ENCODE measurements at places on chromosomes 2 and 18.

GRCh38 chr2:63118821-63119220 lies 68.2 kb downstream of the OTX1 start:
- DNase-seq: no peak

DNA sequence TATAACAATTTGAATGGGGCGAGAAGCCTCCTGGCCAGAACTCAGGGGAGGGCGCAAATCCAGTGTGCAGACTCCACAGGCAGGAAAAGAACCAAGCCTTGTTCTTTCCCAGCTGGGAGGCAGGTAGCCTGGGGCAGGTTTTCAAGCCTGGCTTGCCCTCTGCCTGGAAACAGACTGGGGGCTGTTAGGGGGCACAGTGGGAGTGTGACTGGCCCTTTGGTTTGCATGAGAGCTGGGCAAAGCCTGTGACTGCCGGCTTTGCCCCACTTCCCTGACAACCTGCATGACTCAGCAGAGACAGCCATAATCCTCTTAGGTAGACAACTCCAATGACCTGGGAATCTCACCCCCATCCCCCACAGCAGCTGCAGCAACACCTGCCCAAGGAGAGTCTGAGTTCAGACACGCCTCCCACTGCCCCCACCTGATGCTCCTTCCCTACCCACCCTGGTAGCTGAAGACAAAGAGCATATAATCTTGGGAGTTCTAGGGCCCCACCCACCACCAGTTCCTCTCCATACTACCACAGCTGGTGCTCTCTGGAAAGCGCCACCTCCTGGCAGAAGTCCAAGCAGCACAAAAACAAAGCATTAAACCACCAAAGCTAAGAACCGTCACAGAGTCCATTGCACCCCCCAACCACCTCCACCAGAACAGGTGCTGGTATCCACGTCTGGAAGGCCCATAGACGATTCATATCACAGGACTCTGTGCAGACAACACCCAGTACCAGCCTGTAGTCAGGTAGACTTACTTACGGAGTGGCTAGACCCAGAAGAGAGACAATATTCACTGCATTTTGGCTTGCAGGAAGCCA lies 402.5 kb downstream of the STK39 start:
- DNase-seq: no peak

DNA sequence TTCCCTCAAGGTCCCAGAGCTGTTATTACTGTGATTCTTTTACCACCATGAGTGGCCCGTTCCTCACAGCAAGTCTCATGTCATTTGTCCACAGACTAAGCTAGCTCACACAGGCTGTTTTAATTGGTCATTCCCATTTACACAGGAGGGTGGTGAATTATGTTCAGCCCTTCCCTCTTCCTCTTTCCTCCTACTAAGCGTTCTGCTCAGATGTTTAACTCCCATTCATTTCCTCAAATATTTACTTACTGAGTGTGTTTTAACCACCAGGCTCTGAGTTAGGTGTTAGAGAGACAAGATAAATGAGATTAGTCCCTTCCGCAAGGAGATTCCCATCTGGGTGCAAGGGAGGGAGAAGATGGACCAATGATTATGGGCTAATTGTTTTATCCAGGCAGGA lies 403.6 kb upstream of the ACVR2A start:
- no peak for DNase-seq

- DNase-seq: no peak
Measured at GRCh38 chr2:16632598-16632997, 33.0 kb downstream of the CYRIA start.

DNA sequence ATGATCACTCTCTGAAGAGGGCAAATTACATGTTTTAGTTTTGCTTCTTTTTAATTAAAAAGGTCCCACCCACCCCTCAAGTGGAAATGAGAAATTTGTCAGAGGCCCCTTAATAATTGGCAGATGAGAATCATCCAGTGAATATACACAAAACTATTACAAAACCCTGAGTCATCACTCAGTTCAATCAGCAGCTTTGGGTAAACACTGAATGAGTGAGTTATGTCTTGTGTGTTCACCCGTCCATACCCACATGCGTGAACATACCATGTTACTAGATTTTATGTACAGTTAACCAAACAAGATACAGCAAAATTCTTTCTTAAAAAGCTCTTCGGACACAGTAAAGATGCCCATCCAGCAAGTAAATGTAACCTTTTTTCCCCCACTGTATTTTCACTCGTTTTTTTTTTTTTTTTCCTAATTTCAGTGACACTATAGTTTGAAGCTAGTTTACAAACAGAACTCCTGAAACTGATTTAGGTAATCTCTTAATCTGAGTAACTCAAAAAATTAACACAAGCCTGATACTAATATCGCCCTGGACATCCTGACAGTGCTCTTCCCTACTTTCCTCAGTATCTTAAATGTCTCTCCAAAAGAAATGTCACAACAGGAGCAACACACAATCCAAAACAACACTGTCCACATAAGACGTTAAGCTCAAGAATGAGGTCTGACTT lies 1.4 kb downstream of the PSME4 start:
- DNase-seq: no peak

DNA sequence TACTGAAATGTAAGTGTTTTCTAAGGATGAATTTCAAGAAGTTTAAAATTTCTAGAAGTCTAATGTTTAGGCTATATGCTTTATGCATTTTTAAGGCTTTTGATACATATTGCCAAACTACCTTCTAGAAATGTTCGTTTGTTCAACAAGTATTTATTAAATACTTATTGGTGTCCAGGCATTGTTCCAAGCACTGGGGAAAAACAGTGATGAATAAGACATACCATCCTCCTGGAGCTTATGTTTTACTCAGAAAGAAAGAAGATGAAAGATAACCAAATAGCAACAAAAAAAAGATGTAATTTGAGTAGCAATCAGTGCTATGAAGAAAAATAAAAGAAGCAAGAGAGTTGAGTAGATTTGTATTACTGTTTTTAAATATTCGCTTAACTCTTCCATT lies 692.9 kb downstream of the SLC4A3 start:
- DNase-seq: no peak

- no peak for DNase-seq
Measured at GRCh38 chr2:10136101-10136934, 13.8 kb downstream of the RRM2 start.

DNA sequence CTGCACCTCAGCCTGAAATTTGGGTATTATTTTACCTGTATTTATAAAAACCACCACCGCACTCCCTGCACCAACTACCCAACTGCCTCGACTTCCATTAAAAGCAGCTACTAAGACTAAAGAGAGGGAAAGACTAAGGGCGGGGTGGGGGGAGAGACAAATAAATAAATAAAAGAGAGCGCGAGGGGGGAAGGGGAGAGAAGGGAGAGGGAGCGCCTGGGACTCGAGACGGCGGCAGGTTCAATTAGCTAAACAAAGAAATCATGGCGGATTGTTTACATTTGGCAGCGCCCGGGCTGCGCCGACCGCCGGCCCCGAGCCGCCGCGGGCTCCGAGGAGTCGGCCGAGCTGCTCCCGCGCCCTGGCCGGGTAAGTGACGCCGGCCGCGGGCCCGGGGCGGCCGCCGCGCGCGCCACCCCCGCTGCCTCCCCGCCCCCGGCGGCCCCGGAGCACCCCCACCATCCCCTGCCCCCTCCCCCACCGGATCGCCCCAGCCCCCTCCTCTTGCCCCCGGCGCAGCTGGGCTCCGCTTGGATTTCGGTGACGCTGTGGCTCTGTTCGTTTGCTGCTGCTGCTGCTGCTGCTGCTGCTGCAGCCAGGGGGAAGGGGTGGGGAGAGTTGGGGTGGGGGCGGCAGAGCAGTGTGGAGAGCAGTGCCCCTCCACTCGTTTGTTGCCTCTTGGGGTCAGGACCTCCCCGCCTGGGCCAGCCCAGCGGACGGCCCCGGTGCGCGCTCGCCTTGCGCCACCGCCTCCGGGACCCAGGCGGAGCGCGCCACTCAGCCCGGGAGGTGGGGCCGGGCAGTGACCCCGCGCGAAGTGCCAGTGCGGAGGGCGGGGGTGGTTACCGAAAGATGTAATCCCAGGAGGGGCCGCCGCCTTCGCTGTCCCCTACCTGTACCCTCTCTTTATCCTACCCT lies 187.2 kb upstream of the FANCL start:
- DNase-seq: no peak

- no peak for DNase-seq
Measured at GRCh38 chr18:79942786-79943607, 8.5 kb downstream of the SLC66A2 start.

GRCh38 chr18:24000613-24001490 lies 13.7 kb upstream of the TTC39C start:
- no peak for DNase-seq

DNA sequence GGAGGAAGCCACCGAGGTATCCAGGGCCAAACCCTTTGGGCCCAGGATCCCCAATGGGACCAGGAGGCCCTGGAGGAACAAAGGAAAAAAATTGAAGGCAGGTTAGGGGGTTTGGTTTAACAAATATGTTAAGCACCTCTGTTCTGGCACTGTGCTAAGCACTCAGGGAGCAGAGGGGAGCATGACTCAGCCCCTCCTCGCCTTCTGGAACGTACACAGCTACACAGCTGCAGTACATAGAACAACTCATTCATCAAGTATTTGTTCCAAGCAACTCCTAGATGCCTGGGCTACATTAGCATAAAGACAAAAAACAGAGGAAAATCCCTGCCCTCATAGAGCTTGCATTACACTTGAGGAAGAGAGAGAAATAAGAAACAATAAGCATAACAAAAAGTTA lies 153.6 kb downstream of the COL4A4 start:
- DNase-seq: no peak

DNA sequence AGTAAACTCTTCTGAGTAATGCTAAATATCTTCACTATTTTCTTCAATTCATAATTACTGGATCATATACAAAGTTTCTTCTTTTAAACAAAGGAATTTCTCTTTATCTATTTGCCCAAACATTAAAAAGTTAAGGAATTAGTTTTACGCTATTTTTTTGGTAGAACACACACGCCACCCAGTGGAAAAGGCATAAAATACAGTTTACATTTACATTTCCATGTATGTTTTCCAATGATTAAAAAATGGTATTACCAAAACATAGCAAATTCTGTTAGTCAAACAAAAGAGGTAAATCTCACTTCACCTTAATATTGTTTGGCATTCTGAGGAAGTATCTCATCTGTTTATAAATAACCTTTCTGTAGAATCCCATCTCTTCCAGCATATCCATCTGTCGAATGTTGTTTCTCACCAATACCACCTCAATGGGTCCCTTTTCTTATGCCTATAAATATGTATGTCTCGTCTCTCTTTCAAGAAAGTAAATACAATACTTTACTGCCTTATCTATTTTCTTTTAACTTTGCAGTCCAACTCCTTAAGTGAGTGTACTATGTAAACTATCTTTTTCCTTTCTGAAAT lies 7.2 kb downstream of the BOLL start:
- DNase-seq: no peak

DNA sequence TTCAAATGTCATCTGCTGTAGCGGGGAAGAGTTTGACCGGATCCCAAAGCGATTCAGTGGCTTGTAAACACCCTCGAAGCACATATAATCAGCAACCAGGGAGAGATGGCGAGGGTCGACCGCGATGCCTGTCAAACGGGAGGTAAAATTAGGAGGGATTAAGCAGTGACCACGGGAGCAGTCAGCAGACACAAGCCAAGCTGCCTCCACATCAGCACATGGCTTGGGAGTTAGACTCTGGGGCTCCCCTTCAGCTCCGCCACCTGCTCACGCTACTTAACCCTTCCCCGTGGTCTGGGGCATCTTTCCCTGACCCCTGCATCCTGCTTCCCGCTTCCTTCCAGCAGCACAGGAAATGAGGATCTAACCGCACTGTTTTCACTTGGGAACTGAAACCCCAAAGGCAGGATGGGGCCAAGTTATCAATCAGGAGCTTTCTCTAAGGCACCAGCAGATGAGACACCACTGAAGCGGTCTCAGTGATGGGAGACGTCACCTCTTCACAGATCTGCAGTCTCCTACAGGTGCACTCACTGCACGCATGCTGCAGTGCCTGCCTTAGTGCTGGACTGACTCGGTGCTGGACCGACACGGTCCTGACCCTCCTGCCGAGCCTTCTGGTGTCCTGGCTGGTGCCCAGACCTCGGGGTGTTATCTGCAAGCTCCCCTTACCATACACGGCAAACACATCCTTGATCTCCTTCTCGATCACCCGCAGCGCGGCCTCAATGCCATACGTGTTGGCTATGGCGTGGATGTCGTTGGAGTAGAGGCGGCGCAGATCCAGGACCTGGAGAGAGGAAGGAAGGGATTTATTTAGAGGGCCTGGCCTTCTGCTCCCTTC lies 77.5 kb downstream of the POLR1A start:
- DNase-seq: no peak

DNA sequence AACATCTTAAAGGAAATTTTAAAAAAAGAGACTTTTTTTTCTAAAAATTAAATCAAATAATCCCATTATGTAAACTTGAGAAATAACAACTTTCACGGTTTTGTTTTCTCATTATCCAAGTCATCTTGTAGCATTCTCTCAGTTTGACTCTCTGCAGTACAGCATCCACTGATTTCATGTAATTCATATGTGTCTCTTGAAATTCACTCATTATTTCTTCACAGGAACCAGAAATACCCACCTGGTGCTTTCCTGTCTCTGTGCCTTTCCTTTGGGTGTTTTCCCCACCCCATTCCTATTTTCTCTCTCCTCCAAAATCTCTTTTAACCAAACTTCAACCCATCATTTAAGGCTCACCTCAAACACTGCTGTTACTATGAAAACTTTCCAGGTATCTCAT lies 116.1 kb upstream of the STK17B start:
- no peak for DNase-seq

- no peak for DNase-seq
Measured at GRCh38 chr2:56357655-56358295, 174.0 kb downstream of the CCDC85A start.

GRCh38 chr2:79640001-79640400 lies 127.2 kb downstream of the CTNNA2 start:
- DNase-seq: no peak

DNA sequence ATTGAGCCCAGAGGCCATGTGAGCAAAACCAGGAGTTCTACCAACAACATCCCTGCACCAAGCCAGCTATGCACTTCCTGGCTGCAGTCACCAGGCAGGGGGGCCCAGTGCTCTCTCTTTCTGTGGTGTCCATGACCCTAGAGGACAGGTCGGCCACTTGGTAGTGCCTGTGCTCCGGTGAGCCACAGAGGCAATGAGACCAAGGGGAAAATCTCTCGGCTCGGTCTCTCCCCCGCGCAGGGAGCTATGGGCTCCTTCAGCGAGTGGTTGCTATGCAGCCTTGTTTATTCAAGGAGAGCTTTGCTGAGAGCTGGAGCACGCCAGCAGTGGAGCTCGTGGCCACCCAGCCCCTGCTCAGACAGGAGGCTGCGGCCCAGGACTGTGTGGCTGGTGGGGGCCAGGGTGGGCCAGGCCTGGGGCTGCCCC lies at the start of gene TOGARAM2:
TSS of gene TOGARAM2 (plus strand) at position 283 of the 426 bp plus-strand sequence. CDS start 13,537 bp downstream, outside the sequence.
- no peak for DNase-seq

All from activated T-cell treated with anti-CD3 and anti-CD28 coated beads for 24 hours (primary cell).